ENCODE measurements at places on chromosomes 11 and 22.

DNA sequence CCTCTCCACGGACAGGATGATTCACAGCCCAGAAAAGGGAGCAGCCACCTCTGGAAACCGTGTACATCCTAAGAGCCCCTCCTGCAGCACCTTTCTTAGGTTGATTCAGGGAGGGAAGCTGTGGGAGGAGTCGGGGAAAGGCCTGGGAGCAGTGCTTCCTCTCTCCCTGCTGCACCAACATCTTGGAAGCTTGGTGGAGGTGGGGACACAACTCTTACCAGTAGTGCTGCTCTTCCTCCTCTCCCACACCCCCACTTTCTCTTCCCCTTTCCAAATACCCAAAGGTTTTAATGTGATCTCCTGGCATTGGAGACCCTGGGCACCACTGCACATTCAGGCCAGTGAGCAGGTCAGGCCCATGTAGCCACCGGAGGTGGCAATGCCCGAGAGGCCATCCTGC, 46.4 kb upstream of the HORMAD2 start:
- no peak for DNase-seq

DNA sequence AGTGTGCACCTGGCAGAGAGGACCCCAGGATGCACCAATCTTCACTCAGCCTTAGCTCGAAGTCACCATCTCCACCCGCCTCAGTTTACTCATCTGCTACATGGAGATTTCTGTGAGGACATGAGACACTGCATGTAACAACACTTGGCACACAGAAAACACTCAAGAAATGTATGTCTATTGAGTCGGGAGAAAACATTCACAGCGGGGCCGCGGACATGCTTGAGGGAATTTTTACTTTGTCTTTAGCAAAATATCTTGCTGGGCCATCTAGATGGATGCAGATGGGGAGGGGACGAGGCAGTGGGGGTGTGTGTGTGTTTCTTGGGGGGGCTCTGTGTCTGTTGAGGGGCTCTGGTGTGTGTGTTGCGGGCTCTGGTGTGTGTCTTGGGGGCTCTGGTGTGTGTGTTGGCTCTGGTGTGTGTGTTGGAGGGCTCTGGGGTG, 28.4 kb upstream of the RFPL3 start:
- DNase-seq: no peak

DNA sequence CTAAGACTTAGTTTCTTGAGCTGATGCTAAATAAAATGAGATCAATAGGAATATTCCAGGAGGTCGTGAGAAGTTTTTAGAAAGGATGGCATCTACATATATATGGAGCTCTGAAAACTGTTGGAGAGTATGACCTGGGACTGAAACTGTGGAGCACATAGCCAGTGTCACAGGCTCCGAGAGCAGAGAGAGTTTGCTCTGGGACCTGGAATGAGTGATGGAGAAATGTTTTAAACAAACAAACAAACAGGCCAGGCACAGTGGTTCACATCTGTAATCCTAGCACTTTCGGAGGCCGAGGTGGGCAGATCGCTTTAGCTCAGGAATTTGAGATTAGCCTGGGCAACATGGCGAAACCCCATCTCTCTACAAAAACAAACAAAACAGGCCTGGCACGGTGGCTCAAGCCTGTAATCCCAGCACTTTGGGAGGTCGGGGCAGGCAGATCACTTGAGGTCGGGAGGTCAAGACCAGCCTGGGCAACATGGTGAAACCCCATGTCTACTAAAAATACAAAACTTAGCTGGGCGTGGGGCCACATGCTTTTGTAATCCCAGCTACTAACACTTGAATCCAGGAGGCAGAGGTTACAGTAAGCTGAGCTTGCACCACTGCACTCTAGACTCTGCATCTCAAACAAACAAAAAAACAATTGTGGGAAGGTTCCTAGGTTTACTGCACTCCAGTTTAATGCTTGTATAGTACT, 67.1 kb downstream of the SLC35F2 start:
- DNase-seq: no peak

DNA sequence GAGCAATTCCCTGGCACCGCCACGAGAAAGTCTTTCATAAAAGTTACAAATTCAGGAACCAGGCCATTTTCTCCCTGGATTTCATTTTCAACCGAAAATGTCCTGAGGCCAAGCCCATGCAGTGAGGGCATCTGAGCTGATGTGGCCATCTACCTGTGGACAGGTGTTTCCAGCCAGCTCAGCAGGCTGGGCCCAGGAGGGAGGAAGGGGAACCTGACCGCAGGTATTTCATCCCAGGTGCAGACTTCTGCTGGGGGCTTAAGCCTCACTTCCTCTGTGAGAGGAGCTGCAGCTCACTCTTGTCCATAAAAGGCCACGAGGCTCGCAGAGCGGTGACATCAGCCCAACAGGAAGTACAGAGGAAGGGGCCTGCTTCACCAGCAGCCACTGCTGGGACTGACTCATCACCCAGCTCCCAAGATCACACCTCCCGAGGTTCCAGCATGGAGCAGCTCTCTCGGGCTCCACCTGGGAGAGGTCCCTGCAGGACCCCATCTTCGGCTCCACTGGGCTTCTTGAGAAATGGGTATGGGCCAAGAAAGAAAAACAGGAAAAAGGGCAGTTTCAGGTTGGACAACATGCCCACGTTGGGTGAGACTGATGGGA, 56.4 kb downstream of the MYH9 start:
- DNase-seq: no peak

DNA sequence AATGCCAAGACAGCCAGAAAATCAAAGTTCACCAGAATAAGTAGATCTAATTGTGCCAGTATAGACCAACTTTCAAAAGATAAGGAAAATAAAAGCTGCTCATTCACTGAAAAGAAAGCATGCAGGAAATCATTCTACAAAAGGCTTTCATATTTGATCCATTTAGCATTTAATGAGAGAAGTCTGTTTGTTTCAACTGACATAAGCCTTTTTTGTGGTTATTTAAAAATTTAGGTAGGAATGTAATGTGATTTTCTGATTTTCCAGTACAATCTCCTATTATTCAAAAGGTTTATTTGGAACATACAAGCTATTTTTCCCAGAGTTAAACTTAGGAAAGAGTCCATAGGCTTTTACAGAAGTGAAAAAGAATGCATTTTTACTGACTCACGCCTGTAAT, 92.7 kb downstream of the SBF2 start:
- no peak for DNase-seq
